A549 treated with GW870086 at 1 μM for 4 hours (cell line): ENCODE measurements at places on chromosomes 1 and 21. TPM values are rescaled to one million over a fixed set of nuclear protein-coding genes. Genes with fewer than 3 reads are reported as not detected.

Gene TPTE
- total RNA-seq: not detected in 5 replicates

Gene TEX38
- not detected in 5 replicates for total RNA-seq

Gene DAB1
- total RNA-seq: not detected in 5 replicates

Gene WDR4
- total RNA-seq: 22.7 to 31.1 TPM (median 28.2 TPM) in 5 replicates

Gene ARMH1
- total RNA-seq: 0.38 to 1.1 TPM (median 0.54 TPM) in 5 replicates

Gene OLFML3
- total RNA-seq: 3.4 to 5.4 TPM (median 4.0 TPM) in 5 replicates

Gene ICOSLG
- total RNA-seq: 3.7 to 5.0 TPM (median 4.4 TPM) in 5 replicates

Gene PLD5
- total RNA-seq: 1.5 to 2.8 TPM (median 1.7 TPM) in 5 replicates

Gene CELA2A
- not detected in 5 replicates for total RNA-seq

Gene SLC35D1
- 6.6 to 8.5 TPM (median 7.6 TPM) in 5 replicates for total RNA-seq

Gene FCRL6
- not detected in 5 replicates for total RNA-seq

Gene PLA2G4A
- total RNA-seq: 7.4 to 11.1 TPM (median 9.7 TPM) in 5 replicates

Gene ABCG1
- 2.3 to 2.8 TPM (median 2.6 TPM) in 5 replicates for total RNA-seq

Gene FMO1
- not detected in 5 replicates for total RNA-seq
